ENCODE measurements at places on chromosomes 1 and 21.

- DNase-seq, result no peak
Observed at GRCh38 chr1:24742090-24742938, 2.9 kb upstream of the CLIC4 start.

- no peak for DNase-seq
Observed at GRCh38 chr1:192812420-192813209, 3.8 kb downstream of the RGS2 start.

GRCh38 chr1:96164053-96164452 is 557.5 kb upstream of the PTBP2 start:
- DNase-seq, result no peak

DNA sequence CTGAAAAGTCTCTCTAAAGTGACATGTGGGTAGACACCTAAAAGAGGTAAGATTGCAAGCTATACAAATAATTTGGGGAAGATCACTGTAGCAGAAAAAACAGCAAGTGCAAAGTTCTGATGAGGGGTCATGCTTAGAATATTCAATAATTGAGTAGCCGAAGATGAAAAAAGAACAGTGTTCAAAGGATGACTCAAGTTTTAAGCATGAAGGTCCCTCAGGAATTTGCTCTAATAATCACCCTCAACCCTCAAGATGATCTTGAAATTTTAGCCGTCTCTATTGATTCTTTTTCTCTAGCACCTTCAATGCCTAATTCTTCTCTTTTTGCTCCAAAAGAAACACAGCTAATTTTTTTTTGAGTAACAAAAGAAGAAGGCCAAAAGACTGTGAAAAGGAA is 190.6 kb upstream of the ZNHIT6 start:
- no peak for DNase-seq

DNA sequence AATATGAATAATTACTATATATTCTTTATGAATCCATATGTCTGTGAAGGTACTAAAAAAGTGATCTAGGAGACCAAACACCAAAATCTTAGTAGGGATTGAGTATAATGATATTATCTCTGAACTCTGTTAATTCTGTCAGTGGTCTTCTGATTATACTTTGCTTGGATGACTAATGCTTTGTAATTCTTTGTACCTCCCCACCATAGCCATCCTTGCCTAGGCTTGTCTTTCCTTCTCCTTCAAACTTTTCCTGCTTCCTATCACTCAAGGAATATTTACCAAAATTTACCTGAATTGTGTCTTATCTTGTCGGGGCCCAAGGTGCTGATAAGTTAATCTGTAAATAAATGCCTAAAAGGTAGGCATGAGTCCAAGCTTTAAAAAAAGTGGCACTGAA is 845 bp upstream of the RGS5 start:
- no peak for DNase-seq

DNA sequence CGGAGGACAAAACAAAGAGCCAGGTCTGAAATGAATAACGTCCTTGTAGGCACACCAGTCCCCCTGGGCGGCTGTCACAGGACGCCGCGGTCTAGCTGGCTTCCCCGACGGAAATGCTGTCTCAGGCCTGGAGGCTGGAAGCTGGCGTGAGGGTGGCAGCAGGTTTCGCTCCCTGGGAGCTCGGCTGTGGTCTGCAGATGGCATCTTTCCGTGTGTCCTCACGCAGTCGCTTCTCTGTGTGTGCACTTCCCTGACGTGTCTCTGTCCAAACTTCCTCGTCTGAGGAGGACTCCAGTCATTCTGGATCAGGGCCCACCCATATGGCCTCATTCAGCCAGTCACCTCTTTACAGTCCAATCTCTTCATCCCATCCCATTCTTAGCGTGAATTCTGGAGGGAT is 14.2 kb downstream of the TNFRSF14 start:
- DNase-seq, result no peak

DNA sequence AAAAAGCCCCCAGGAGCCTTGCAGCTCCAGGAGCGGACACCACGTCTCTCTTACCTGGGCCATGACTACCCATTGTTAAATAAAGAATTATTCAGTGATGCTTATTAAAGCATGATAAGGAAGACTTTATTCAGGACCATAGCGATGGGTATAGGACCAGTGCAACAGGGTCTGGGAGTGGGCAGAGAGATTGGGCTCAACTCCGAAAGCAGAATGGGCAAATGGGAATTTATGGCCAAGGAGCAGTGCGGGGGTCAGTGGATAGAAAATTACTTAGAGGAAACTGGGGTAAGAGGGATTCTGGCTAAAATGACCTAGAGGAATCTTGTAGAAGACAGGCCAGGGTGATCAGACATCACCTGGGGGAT is 580 bp upstream of the ATP5PO start:
- no peak for DNase-seq

- DNase-seq, result no peak
Observed at GRCh38 chr1:27346991-27347624, 5.3 kb downstream of the SYTL1 start.

DNA sequence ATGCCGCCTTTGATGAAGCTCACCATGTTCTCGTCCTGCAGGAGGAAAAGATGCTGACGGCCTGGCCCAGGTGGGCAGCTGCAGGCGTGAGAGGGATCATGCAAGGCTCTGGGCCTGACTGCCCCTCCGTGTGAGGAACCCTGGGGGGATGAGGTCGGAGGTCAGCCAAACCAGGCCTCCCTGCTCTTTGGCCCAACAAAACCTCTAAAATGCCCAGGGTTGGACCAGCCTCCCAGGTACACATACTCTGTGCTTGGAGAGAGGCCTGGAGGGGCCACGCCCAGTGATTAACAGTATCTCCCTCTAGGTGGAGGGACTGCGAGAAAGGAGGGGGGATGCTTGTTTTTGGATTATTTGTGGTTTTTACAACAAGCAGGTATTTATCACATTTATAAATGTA is 21.1 kb downstream of the TTC39A start:
- DNase-seq, result no peak

All from muscle of leg (tissue), 16 donors.